ENCODE measurements at places on chromosomes 4 and X.
A peak's percentile ranks its signal among the peaks of the same experiment; 100 is the strongest.

GRCh38 chrX:19869193-19869592 lies 18.2 kb downstream of the SH3KBP1 start:
- no peak for DNase-seq

DNA sequence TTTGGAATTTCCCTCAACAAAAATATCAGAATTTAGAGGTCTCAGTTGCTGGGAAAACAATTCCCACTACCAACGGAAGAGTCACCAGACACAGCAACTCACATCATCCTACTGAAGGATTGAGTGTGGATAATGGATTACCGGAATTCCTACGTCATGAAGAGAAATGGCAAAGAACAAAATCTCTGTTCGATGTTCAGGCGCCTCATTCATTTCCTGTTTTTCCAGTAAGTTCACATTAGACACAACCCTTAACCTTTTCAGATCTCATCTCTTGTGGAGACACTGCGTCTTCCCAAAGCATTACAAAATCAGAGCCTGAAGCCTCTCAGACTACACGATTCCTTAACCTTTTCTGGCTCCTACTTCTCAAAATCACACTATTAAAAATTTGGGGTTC lies 58.5 kb upstream of the CPEB2 start:
- DNase-seq: no peak

DNA sequence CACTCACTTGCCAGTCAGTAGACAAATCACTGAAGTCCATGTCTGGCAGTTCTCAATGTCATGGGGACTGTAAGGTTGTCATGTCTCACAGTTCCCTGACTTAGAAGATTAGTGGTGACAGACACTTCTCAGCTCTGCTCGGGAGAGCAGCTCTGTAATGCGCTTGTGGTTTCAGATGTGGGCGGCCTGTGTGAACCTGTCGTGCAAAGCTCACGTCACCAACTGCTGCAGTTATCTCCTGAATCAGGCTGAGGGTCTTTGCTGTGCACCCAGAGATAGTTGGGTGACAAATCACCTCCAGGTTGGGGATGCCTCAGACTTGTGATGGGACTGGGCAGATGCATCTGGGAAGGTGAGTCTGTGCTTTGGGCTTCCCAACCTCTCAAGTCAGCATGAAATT lies at the start of gene IL9R:
TSS of gene IL9R (plus strand) at position 261 of the 400 bp plus-strand sequence. CDS start at position 325, 64 bp downstream.
- DNase-seq: peak; percentile 97

DNA sequence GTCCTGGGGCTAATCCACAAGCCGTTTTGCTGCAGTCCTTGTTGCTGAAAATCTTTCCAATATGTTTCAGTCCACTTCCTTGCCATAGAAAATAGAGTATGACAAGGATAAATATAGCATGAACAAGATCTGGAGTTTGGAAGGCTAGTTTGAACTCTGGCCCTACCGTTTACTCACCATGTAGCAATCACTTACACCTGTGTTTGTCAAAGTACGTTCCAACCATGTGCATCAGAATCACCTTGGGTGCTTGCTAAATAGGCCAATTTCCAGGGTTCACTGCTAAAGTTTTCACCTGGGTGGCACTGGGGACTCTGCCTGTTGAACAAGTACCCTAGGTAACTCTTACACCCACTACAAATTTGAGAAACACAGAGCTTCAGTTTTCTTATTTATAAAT lies 188.9 kb downstream of the ENOX2 start:
- no peak for DNase-seq

- no peak for DNase-seq
Measured at GRCh38 chrX:130071611-130072344, 38.5 kb downstream of the ELF4 start.

GRCh38 chrX:129433461-129433860 lies 89.8 kb downstream of the SMARCA1 start:
- no peak for DNase-seq

Measured in hematopoietic multipotent progenitor cell treated with erythropoietin and hydrocortisone succinate and interleukin-3 and kit ligand, for 4 days (in vitro differentiated cells).